Fibroblast of gingiva (primary cell): ENCODE measurements at places on chromosomes 2 and 18.

DNA sequence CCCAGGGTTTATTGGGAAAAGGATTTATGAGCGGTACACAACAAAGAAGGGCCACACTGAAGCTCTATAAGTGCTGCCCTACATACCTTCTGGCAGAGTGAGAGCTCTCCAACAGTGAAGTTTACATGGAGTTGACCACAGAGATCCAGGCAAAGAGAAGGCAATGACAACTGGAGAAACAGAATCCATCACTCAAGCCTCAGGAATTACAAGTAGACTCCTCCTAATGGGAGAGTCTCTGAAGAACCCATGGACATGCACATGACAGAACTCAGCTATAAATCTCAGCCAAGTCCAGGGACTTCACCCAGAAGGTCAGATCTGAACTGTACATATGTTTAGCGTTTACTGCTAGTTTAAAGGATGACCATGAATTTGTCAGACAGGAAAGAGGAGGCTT lies 164.7 kb downstream of the DNAH7 start:
- DNase-seq, result no peak

DNA sequence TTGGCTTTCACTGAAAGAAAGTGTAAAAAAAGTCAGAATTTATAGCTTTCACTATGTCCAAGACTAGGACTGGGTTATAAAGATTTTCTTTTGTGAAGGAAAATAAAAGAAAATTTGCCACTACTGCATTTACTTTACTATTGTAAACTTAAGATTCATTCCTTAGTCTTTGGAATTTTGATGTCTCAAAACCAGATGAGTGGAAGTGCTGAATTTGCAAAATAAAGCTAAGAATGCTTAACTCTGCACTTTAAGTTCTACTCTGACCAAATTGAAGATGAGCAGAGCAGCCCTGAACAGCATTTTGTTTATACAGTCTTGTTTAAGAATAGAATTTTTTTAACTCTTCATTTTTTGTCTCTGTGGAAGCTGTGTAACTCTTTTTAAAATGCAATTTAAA lies 102.4 kb downstream of the ICA1L start:
- no peak for DNase-seq

DNA sequence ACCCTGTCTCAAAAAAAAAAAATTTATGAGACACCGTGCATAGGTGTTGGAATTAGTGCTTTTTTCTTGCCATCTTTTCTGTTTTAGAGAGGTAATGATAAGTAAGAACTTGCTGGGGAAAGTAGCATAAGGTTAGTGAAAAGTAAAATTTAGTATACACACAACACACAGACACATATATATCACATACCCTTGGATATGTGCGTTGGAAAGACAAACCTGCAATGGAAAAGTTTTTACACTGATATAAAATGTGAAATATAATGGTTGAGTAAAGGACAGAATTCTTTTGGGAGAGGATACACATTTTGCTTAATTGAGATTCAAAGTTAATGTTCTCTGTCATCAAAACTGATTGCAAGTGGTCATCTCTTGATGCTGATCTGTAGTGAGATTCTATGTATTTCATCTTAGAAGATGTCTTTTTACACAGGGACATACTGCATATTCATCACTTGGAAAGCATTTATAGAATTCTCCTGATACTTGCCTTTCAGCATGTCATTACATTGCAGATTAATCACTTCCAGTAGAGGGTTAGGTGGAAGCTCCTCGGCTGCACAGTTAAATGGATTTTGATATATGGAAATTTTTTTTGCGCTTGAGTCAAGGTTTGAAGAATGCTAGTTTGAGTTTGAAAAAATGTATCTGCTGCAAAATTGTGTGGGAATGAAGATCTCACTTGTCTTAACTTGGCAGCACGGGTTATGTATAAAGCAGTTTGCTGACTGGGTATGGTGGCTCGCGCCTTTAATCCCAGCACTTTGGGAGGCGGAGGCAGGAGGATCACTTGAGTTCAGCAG lies 13.5 kb downstream of the PPP1CB start:
- DNase-seq, result no peak

- DNase-seq, result no peak
Measured at GRCh38 chr2:64012115-64012514, 7.1 kb downstream of the VPS54 start.

DNA sequence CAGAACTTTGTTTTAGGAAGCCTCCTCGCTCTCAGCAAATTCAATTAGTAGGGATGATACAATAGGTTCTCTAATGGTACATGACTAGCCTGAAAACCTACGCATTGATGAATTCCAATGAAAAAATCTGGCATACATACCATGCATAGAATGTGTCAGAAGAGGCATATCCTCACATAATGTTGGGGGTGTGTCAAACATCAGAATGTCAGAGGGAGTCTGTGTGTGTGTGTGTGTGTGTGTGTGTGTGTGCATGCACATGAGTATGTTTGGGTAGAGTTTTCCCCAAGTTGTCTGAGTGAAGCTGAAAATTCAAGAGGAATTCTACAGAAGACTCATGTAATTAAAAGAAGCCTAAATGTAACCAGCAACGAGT lies 78.5 kb downstream of the FIGN start:
- peak; percentile 56 for DNase-seq

GRCh38 chr2:26399771-26400376 lies 1.8 kb upstream of the DRC1 start:
- DNase-seq, result no peak

- DNase-seq, result peak; percentile 31
Measured at GRCh38 chr18:63970809-63971205, 926 bp downstream of the SERPINB8 start.

DNA sequence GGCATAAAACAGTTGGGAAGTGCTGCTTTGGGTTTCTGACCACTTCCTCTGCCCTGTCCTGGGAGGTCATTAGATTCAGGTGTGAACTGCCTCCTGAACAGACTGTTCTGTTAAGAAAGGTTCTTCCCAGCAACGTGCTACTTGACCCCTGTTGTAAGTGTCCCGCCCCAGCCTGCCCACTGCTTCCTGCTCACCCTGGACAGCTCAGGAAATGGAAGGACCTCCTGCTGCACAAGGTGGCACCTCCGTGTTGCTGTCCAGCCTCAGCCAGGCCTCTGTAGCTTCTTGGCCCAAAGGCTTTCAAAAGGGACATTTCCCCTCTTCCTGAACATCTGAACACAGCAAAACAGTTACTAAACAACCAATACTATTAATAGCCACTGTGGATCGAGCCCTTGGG lies 5.3 kb downstream of the TOGARAM2 start:
- DNase-seq, result no peak

DNA sequence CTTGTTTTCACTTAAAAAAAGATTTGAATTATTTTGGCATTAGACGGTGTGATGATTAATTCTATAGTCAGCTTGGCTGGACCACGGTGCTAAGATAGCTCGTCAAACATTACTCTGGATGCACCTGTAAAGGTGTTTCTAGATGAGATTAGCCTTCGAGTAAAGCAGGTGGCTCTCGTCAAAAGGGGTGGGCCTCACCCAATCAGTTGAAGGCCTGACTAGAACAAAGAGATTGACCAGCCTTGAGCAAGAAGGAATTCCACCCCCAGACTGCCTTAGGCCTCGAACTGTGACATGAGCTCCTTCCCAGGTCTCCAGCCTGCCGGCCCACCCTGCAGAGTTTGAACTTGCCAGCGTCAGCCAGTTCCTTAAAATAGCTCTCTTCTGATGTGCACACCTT lies 73.4 kb downstream of the TWIST2 start:
- no peak for DNase-seq

GRCh38 chr18:11946756-11947155 lies 34.6 kb upstream of the IMPA2 start:
- DNase-seq, result peak; percentile 65

DNA sequence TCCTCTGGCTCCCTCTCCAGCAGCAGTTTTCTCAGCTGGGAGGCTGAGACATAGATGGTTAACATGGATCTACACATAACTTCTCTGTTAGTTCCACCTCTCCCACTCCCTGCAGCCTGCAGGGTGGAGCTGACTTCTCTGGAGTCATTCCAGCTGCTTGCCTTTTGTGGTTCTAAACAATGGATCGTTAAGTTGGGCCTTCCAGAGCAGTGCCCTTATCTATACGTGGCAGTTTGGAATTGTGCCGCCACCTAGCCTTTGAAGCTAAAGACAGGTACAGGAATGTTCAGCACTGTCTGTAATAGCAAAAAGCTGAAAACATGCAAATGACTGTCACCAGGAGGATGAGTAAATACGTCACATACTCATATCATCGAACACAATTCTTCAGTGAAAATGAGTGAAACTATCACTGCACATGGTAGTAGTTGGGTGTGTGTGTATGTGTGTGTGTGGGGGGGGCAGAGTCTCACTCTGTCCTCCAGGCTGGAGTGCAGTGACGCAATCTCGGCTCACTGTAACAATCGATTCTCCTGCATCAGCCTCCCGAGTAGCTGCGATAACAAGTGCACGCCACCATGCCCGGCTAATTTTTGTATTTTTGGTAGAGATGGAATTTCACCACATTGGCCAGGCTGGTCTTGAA lies 50.3 kb downstream of the SH2D6 start:
- no peak for DNase-seq

GRCh38 chr18:47986620-47987387 lies 56.3 kb upstream of the SMAD2 start:
- DNase-seq, result no peak

- DNase-seq, result no peak
Measured at GRCh38 chr2:32780961-32781360, 153.1 kb downstream of the TTC27 start.

GRCh38 chr18:74715306-74715705 lies 117.6 kb downstream of the ZNF407 start:
- DNase-seq, result no peak

DNA sequence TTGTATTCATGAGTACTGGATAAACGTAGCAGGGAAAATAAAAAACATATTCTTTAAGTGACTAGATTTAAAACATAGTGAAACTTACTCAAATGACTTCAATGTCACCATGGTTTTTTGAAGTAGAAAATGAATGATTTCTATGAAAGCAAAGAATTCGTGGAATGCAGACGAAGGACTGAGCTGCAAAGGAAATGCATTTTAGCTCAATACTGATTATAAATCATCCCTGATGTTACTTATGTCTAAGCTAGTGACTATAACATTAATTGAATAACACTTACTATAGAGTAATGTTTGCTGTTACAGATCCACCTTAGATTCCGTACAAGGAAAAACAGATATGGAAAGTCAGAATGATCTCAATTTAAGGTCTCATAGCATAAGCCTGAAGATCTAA lies 1257.7 kb upstream of the CDH2 start:
- DNase-seq, result no peak

DNA sequence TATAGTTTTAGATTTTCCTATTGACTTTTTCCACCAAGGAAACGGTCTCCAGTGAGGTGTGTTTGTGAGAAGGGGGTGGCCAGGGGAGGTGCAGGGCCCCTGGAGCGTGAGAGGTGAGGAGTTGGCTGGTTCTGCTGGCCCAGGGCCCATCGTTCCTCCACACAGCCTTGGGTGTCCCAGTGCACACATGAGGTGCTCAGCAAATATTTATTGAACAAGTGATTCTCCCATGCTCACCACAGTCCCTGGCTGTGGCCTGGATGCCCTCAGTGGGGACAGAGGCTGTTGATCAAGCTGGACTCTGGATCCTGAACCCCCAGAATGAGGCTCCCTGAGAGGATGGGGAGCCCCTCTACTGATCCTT lies 5.0 kb downstream of the HAAO start:
- no peak for DNase-seq

- DNase-seq, result peak; percentile 27
Measured at GRCh38 chr2:218852911-218853667, 6.5 kb upstream of the WNT6 start.

DNA sequence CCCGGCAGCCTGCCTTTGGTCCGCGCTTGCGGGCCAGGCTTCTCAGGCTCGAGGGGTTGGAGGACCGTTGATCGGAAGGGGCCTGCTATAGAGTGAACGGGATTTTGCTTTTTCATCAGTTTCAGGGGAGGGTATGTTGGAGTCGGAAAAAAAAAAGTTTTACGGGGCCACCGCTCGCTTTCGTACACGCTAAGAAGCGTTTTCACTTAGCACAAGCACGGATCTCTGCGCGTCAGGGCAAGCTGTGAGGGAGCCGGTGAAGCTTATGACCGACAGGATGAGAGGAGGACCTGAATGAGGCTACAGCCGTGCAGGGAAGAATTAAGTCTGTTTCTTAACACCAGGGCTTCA lies 443 bp downstream of the CPSF3 start:
- peak; percentile 15 for DNase-seq

GRCh38 chr2:126975671-126976655 lies 77.3 kb downstream of the TEX51 start:
- no peak for DNase-seq

- peak; percentile 75 for DNase-seq
Measured at GRCh38 chr18:70337139-70337972, 48.5 kb downstream of the SOCS6 start.

- DNase-seq, result no peak
Measured at GRCh38 chr18:79498662-79499061, 102.9 kb downstream of the NFATC1 start.

DNA sequence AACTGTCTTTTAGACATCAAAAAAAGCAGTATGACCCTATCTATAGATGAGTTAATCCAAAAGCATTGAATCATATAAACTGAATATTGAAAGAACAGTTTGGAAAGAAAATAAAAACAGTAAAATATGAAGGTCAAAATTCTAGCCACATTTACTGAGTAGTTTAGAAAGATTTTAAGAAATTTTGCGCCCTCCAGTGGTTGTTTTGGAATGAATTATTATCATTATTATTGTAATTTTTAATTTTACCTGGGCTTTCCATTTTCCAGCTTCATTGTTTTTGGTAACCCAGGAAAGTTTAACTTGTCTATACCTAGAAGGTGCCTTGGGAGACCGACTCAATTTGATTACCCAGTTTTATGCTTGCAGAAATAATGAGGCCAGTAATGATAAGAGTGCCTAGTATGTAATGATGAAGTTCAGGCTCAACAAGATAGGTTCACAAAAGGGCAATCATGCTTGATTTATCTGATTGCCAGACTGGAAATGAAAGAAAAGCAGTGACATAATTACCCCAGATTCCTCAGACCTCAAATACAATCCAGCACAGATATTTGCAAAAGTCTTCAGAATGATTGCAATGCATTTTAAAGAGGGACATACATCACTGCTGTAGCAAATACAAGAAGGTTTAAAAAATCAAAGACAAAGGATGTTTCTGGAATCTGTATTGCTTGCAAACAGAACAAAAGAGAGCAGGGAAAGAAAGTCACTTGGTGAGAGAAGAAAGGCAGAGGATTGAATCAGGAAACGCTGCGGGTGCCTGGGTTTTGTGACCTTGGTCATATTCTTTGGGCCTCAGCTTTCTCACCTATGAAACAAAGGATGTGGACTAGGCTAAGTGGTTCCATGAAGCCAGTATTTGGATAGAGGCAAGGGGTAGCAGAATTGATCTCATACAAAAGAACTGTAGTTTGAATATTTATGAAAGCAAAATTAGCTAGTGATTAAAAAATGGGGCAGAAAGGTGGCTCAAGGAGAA lies 153.8 kb downstream of the MAP2 start:
- DNase-seq, result no peak

- no peak for DNase-seq
Measured at GRCh38 chr2:71720596-71721361, 267.4 kb downstream of the DYSF start.

- DNase-seq, result peak; percentile 86
Measured at GRCh38 chr2:47076586-47077441, 78.3 kb downstream of the STPG4 start.

- no peak for DNase-seq
Measured at GRCh38 chr2:78941751-78942150, 83.8 kb upstream of the REG3G start.

GRCh38 chr2:121289271-121289670 lies 4.3 kb upstream of the TFCP2L1 start:
- no peak for DNase-seq
